CD8-positive, alpha-beta T cell (primary cell): ENCODE measurements at places on chromosomes 11 and 22.

DNA sequence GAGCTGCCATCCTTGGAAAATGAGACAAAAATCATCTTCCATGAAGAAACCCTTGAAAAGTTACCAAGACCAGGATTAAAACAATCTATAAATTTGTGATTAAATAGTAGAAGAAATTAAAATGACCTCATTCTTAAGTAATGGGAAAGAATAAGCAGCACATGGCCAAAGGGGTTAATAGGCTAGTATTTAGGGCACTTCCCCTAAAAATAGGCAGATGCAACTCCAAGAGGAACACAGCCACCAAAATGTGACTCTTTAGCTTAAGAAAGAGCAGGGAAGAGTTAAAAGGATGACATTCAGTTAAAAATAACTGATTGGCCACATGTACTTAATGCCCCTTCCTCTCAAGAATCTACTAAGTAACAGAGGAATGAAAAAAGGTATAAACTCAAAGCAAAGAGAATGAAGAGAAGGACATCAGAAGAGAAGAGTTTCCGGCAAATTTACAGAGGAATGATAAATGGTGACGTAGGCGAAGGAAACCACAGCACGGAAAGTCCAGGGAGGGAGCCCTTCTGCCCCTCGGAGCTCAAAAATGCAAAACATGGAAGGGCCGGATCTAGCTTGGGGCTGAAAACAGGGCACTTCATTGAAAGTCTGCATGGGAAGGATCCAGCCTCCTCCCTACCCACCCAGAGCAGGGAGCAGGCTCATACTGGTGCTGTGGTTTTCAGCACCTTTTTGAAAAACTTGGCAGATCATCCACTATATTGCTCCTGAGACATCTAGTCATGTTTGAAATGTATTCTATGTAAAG is 17.8 kb downstream of the SCUBE2 start:
- DNase-seq, result no peak

DNA sequence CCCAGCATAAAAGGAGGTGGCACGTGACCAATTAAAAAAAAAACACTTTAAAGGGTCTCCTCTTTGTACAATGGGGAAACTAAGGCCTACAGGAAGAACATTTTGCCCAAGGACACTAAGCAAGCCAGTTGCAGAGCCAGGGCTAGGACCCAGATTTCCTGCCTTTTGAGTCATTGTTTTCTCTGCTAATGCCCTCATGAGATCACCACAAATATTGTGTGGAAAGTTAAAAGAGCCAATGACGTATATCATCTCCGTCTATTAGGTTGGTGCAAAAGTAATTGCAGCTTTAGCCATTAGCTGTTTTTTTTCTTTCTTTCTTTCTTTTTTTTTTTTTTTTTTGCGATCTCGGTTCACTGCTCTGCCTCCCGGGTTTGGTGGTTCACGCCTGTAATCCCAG is 24.1 kb upstream of the LRRC32 start:
- DNase-seq, result no peak

GRCh38 chr11:108218455-108218854 is 4.0 kb downstream of the NPAT start:
- DNase-seq, result no peak

GRCh38 chr11:88179141-88179540 is 3.9 kb upstream of the RAB38 start:
- DNase-seq, result no peak

GRCh38 chr22:48434156-48434867 is 1393.4 kb downstream of the BRD1 start:
- DNase-seq, result no peak

GRCh38 chr11:33015621-33016551 is at the start of gene DEPDC7:
DEPDC7 (plus strand) TSS chr11:33015878; CDS start chr11:33015956, 78 bp downstream.
- DNase-seq, result peak; percentile 85

DNA sequence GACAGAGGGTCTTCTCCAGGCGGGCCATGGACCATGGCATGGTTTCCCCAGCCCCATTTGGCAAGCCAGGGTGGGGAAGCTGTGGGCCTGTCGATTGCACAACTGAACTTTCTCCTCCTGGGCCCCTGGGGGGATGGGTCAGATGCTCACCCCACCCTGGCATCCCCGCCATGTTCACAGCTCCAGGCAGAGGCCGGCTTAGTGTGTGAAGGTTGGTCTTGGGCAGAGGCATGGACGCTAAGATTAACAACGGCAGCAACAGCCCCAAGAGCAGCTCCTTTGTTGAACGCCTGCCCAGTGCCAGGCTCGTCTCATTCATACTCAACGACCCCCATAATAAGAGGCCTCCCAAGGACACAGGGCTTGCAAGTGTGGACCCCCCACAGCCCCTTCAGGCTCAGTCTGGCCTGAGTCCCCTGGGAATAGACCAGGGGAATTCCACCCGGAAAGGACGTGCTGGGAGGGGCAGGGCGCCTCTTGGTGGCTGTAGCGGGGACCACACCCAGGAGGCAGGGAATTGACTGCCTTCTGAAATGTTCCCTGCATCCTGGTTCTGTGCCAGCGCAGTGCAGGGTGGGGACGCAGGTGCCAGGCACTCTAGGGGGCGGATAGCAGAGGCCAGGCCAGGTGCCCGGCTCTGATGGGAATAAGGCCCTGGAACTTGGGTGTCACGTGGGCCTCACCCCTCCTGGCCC is 8.3 kb downstream of the TSPO start:
- DNase-seq, result no peak

DNA sequence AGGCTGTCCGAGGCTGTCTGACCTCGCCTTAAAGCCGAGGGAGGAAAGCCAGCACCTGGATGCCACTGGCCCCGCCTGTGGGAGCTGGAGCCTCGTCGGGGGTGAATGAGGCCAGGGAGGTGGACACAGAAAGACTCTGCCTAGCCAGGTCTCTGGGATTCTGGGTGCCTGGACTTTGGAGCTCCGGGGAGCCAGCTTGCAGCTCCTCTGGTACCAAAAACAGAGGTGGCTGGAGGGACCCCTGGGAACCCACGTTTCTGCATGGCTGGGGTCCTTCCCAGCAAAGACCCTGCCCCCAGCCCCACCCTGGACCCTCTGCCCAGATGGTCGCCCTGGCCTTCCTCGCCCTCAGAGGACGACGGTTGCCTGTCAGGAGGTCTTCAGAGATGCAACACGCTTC is 239.7 kb downstream of the BRD1 start:
- no peak for DNase-seq

DNA sequence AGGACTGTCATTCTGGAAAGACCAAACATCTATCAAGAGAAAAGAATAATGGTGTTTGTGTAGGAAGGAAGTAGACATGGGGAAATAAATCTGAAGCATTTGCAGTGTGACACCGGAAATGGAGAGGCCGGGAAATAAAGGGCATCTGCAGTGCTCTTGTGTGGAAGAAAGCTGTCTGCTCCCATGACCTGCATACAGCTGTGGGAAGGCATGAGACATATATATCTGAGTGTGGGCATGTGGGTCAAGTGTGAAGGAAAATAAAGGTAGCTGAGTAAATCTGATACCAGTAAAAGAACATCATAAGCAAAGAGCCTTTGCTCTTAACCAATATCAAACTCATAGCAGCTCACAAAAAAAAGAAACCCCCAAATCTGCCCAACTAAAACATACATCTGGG is 72.1 kb upstream of the OR5AK2 start:
- no peak for DNase-seq

DNA sequence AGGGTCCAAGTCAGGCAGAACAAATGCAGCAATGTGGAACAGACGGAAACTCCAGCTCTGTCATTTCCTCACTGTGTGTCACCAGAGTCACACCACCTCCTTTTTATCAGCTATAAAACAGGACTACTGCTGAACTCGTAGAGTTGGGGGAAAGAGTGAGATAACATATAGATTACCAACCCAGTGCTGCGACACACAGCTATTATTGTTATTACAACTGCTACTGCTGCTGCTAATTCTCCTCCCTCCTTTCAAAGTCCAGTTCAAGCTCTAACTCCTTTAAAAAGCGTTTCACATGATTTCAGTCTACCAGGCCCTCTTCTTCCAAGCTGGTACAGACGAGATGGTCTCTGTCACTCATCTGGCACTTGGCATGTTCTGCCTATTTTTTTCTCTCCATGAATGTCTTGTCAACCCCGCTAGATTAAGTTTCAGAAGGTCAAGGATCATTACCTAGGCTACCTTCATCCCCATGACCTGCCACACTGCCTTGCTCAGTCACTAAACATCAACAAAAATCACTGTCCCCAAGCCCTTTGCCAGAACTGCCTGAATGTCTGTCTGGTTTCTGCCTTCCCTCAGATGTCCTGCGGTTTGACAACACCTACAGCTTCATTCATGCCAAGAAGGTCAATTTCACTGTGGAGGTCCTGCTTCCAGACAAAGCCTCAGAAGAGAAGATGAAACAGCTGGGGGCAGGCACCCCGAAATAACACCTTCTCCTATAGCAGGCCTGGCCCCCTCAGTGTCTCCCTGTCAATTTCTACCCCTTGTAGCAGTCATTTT is 3.7 kb upstream of the MTFP1 start:
- no peak for DNase-seq

DNA sequence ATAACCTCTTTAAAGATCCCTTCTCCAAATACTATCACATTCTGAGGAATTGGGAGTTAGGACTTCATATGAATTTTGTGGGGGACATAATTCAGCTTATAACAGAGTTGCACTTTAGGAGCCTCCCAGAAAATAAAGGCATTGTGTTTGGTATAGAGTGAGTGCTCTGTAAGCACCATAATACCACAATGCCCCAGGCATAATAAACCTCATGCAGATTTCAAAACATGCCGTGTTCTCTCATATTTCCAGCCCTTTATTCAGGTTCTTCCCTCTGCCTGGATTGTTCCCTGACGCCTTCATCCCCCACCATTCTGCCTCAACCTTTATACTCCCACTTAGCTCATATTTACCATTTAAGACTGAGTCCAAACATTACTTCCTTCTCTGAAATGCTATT is 398.8 kb upstream of the FAT3 start:
- no peak for DNase-seq

DNA sequence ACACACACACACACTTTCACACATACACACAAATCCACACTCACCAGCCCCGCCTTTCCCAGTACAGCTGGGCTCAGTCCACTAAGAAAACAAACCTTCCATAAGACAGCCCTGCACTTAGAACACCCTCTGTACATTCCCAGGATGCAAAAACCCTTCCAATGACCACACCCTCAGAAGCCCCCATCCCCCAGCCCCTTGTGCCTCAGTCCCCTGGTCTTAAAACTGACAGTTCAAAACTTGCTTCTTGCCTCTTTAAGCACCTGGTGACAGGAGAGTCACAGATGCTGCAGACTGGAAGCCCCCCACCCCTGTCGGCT is 23.0 kb downstream of the APLNR start:
- no peak for DNase-seq

DNA sequence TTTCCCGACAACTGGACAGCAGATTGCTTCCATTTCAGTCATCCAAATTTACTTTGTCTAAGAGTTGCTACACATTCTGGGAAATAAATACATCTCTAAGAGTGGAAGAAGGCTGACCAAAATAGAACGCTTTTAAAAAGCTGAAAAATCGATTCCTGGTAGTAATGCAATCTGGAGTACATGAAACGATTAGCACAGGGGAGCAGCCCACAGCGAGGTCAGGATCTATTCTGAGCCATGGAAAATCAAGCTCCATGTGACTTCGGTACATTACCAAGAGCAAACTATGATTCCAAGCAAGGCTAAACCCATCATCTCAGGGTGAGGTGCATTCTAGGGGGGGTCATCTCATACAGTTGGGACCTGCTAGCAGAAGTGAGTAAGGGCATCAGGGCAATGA is 249.3 kb downstream of the BLID start:
- no peak for DNase-seq

- no peak for DNase-seq
Measured at GRCh38 chr22:26143806-26144325, 25.4 kb upstream of the SEZ6L start.

DNA sequence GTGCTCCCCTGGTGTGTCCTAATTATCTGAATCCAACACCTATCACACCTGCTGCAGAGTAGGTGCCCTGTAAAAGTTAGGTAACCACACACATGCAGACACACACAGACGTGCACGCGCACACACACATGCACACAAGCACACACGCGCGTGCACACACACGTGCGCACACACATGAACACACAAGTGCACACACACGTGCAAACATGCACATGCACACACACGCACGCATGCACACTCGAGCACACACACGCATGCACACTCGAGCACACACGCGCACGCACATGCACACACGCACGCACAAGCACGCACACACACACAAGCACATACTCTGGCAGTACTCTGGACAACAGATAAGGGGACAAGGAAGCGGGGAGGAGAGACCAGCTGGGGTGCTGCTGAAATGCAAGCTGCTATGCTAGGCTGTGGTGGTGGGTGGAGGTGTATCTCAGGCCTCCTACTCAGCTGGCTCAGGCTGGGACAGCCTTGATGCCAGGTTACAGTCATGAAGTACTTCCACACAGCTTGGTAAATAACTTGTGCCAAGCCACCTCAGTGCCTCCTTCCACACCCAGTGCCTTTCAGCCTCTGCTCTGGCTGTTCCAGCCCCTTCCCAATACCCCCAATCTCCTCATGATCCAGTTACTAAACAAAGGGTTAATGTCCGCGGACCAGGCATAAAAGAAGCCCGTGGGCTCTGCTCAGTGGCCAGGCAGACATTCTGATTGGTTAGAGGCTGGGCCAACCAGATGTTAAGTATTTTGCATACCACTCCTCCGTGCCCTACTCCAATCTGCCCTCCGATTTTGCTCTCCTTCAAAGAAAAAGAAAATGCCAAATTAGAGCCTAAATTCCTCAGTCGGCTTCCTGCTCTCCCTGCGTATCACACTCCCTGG is 374.1 kb downstream of the TENM4 start:
- DNase-seq, result no peak

DNA sequence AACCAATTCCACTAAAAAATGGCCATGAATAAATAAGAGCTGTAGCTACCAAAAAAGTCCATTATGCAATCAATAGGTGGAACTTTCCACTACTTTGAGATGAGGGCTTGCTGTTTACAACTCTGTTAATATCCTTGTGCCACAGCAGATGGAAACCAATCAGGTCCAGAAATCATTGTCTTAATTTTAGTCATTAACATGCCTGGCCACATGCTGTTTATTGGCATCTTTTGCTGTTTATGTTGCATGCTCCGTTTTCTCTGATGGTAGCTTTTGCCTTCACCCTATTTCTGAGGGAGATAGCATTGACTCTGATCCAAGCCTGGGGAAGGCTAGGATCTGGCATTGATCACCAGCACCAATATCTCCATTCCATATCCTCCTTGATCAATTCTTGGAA is 192.9 kb upstream of the SEZ6L start:
- no peak for DNase-seq

DNA sequence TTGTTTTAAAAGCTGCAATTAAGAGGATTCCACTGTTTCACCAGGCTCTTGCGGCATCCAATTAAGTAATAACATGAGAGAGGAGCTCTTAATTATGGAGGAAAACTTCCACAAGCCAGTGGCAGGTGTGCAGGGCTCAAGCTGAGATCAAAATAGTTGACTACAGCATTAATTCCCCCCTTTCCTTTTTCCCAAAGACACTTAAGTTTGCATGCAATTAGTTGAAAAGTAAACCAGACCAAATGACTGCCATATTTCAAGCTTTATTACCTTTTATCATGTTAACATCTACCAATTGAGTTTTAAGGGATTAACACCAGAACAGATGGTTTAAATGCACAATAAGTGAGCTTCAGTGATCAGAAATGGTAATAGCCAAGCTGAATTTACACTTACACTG is 32.1 kb downstream of the FAM168A start:
- DNase-seq, result no peak
